Activated naive CD4-positive, alpha-beta T cell treated with anti-CD3 and anti-CD28 coated beads, Interleukin-2, amount 50 U/mL, for 16 hours (primary cell): ENCODE measurements at places on chromosomes 7 and 10.

GRCh38 chr10:100883312-100883821, 29.4 kb upstream of the SLF2 start:
- DNase-seq, result no peak

GRCh38 chr7:118179191-118179590, 4.8 kb upstream of the LSM8 start:
- no peak for DNase-seq

- no peak for DNase-seq
Measured at GRCh38 chr10:132122939-132123445, 57.2 kb downstream of the JAKMIP3 start.

GRCh38 chr10:22651276-22651980, 63.0 kb downstream of the PIP4K2A start:
- peak; percentile 34 for DNase-seq

DNA sequence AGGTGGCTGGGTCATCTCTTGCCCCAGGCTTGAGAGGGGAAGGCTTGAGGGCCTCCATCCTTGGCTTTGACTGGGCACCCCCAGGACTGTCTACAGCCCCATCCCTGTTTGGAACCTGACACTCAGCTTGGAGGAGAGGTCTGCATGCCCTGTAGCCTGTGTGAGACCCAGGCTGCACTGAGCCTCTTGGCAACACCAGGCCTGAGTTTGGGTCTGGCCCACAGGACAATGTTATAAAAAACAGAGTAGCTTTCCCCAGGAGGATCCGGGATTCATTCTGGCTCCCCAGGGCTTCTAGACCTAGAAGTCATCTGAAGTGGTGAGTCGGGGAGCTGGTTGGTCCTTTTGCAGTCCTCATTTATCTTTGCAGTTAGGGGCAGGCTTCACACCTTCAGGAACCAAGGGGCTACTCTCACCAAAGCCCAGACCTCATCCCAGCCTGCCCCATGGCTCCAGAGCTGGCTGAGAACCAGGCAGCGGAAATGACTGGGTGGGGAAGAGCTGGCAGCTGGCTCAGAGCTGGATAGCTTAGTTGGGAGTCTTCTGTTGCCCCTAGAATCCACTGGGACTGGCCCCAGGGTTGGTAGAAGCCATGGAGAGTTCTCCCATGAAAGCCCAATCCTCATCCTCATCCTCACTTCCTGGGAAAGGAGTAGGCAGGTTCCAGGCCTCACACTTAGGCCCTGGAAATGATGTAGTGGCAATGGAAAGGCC, 68.8 kb downstream of the ADCYAP1R1 start:
- DNase-seq, result no peak

- DNase-seq, result no peak
Measured at GRCh38 chr7:90749262-90749661, 153.1 kb downstream of the CDK14 start.

DNA sequence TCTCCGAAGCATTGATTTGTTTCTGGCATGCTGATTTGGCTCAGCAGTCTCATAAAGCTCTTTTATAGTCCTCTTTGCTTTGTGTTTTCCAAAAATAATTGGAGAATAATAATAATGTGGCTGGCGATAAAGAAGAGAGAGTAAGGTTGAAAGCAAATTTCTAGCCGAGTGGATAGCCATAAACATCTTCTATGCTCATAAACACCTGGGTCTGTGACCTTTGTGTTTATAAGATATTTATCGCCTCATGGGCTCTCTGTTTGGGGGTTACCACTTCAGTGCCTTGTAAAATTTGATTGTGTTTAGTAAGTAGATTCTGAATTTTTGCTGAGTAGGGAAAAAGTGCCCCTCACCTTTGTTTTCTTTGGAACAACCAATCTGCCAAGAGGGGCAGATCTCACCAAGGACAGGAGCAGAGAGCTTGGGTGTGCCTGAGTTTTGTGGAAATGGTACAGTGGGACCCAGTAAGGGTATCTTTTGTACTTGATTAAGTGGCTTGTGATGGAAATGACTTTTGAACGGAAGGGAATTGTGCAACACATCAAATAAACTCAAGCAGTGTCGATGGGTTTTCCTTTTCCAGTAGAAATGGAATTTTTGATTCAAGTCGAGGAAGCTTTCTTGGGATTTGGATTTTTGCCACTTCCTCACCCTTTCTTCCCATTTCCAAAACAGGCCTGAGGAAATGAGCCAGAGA, 220.5 kb downstream of the AUTS2 start:
- DNase-seq, result no peak

GRCh38 chr10:102268375-102268888, 23.1 kb downstream of the GBF1 start:
- DNase-seq, result no peak

DNA sequence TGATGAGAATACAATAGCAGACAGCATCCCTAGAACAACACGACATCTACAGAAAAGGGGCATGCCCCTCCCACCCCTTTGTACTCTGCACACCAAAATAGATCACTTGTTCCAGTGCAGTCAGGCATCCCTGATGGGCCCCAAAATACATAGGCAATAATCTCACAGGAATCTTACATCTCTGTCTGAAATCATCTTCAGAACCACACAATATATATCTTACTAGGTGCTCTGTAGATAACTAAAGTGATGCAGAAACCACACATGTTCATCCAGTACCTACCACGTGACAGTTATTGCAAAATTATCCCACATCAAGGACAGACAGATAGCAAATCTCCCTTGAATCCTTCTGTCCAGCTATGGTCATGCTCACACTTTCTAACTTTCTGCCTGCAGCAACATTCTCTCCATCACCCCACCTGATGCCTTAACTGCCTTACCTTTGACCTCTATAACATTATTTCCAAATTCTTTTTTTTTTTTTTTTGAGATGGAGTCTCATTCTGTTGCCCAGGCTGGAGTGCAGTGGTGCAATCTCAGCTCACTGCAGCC, 30.7 kb downstream of the ST8SIA6 start:
- no peak for DNase-seq

DNA sequence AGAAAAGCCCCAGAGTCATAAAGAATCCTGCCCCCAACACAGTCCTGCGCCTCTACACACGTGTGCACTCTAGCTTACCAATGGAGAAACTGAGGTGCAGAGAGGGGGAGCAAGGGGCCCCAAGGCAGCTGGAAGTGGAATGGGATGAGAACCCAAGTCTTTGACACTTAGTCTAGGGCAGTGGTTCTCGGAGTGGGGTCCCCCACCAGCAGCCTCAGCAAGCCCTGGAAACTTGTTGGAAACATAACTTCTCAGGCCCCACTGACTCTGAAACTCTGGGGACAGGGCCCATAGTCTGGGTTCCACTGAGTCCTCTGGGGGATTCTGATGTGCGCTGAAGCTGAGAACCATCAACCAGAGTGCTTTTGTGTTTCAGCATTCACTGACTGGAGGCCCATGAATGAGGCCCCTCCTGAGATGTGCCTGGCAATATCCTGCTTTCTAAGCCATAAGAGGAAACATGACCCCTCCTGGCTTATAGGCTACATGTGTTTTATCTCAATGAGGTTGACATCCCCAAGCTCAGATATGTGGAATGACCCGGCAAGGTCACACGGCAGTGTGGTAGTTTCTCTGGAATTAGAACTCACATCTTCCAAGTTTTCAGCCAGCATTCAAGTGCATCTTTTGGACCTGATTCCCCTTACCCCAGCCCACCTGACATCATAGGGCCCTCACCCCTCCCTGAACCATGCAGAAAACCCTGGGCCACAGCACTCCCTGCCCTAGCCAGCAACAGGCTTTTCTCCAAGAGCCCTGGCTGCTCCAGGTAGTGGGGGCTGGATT, 147.3 kb upstream of the PCBD1 start:
- DNase-seq, result no peak

DNA sequence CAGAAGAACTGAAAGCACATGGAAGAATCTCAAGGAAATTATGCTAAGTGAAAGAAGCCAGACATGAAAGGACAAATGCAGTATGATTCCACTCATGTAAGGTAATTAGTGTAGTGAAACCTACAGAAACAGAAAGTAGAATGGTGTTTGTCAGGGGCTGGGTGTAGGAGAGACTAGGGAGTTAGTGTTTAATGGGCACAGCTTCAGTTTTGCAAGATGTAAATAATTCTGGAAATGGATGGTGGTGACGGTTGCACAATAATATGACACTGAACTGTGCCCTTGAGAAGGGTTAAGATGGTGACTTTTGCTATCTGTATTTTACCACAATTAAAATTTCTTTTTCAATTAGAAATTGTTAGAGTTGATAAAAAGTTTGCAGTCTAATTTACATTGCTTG, 157.3 kb upstream of the ADCY1 start:
- DNase-seq, result no peak

DNA sequence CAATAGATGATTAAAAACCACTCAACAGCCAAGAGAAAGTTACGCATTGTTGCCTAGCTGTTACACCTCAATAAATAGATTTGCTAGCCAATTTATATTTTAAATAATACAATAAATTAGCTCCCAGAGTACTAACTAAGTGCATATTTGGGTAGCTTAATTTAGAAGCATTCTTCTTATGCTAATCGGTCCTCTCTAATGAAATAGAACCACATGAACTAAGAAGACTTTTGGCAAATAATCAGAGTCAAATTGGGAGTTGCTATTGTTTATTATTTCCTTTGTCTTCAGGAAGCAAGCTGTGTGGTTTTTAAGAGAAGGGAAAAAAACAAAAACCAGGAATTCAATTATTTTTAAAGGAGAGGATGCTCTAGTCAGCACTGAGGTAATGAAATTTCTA, 49.0 kb upstream of the TRIL start:
- no peak for DNase-seq

GRCh38 chr10:74164716-74165529, 13.9 kb downstream of the ADK start:
- DNase-seq, result no peak

GRCh38 chr10:98555021-98555619, 108.4 kb upstream of the HPS1 start:
- no peak for DNase-seq

- DNase-seq, result peak; percentile 4
Measured at GRCh38 chr10:132195366-132196075, 8.8 kb downstream of the DPYSL4 start.

GRCh38 chr10:17227367-17228090, 512 bp upstream of the VIM start:
- no peak for DNase-seq

DNA sequence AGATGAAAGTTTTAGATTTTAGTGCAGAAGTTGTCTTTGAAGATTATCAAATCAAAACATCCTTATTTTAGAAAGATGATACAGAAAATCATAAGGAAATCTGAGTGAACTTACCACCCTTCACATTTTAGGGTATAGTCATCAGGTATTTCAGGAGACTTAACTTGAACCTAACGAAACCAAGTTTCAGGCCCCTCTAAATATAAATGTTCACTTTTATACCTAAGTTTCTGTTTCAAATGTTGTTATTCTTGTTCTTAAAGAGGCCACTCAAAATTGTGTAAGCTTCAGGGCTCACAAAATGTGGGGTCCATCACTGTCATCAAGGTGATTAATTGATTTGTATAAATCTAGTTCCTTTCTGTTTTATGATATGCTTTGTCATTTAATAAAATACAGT, 216.2 kb downstream of the KIAA1217 start:
- DNase-seq, result no peak

DNA sequence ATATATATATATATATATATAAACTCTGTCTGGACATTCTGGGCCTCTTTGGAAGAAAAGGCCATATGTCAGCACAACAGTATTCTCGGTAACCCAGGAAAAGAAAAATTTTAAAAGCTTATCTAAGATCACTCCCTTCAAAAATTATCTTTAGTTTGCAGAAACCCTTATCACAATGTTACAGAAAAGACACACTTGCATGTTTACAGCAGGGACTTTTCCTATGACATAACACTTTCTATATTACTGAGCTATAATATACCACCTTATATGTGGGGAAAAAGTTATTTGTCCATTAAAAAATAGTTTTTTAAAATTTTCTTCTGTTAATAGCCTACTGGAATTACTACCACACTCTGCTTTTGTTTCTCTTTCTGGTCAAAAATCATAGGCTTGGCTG, 25.4 kb downstream of the ANKRD61 start:
- no peak for DNase-seq

DNA sequence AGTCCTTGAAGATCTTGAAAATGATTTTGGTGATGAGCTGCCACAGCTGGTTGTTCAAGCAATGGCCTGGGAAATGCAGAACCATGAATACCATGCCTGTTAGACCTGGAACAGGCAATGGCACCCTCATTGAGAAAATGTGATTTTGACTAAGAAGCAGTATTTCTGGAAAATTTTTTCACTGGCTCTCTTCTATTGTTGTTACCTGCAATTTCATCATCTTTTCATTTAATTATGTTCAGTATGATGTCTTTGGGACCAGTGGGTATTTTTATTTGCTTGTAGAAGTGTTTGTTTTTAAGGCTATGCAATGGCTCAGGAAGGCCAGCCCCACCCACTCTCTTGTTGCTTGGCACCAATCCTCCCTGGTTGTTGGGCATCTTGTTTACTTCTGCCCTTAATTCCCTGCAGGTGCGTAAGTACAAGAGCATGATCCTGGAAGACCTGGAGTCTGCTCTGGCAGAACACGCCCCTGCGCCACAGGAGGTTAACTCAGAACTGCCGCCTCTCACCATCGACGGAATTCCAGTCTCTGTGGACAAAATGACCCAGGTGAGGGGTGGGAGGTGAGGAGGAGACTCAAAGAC, 78.6 kb downstream of the NRF1 start:
- DNase-seq, result no peak

GRCh38 chr10:33388785-33389184, 54.3 kb upstream of the NRP1 start:
- no peak for DNase-seq

DNA sequence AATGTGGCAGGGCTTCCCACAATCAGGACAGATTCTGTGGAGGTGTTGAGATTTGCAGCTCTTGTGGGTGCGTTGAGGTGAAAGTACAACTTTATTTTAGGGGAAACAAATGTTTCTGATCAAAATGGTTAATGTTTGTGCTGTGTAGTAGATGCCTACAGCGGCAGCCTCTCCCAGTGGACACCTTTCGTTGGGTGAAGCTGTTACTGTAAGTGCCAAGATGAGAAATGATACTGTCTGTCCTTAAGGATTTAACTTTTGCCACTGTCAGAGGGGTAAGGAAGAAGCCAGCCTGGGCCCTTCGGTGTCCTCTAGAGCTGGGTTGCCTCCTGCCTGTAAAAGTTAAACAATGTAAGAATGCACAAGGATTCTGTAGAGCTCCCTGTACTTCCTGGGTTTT, 27.9 kb downstream of the DOCK1 start:
- no peak for DNase-seq

- DNase-seq, result no peak
Measured at GRCh38 chr10:114042895-114043531, 653 bp upstream of the ADRB1 start.

GRCh38 chr10:131853610-131853964, 47.2 kb upstream of the PPP2R2D start:
- DNase-seq, result no peak

- no peak for DNase-seq
Measured at GRCh38 chr10:16227674-16228073, 209.1 kb upstream of the PTER start.

GRCh38 chr7:81845744-81846241, 75.9 kb upstream of the HGF start:
- no peak for DNase-seq

GRCh38 chr7:123070702-123071286, 75.3 kb upstream of the TAS2R16 start:
- no peak for DNase-seq
